ENCODE measurements at places on chromosomes 2 and 18.

GRCh38 chr2:59586176-59586575, 967.3 kb downstream of the BCL11A start:
- DNase-seq = no peak

DNA sequence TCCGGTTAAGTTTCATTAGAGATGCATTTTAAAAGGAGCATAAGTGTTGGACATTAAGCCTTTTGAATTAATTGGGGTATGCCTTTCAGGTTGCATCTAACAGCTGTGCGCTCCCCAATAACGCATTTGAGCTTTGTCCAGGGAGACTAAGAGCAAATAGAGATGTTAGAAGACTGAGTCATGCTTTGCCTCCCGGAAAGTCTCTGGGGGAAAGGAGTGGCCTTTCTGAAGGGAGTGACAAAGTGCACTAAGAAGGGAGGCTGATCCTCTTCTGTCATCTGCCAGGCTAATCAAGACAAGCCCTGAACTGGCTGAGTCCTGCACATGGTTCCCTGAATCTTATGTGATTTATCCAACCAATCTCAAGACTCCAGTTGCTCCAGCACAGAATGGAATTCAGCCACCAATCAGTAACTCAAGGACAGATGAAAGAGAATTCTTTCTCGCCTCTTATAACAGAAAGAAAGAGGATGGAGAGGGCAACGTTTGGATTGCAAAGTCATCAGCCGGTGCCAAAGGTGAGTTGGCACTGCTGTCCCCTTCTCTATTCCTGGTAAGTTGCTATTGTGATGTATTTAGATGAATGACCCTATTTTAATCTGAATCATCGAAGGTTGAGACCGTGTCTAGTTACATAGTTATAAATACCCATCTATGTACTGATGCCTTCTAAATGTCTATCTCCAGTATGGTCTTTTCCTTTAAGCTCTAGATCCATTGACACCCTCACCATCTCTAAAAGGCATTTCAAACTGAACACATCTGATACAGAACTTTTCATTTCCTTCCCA, 12.1 kb downstream of the TTL start:
- DNase-seq = no peak

- DNase-seq = no peak
Observed at GRCh38 chr18:65936678-65937077, 185.9 kb downstream of the CDH7 start.

DNA sequence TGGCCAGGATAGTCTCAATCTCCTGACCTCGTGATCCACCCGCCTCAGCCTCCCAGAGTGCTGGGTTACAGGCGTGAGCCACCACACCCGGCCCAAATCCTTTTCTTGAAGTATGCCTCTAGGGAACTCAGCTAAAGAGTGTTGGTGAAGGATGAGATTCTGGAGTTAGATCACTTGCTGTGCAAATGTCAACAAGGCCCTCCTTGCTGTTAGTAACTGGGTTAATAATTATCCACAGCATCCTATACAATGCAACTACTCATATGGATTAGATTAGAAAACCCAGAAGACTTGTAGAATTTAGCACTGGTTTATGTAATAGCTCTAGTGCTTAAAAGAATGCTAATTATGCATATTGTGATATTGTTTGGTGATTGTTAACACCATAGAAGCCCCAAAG, 310.8 kb upstream of the TFPI start:
- DNase-seq = no peak

- no peak for DNase-seq
Observed at GRCh38 chr2:136242687-136243277, 124.8 kb upstream of the CXCR4 start.

- no peak for DNase-seq
Observed at GRCh38 chr2:172052000-172052983, 33.0 kb upstream of the DLX1 start.

- DNase-seq = no peak
Observed at GRCh38 chr18:9563331-9563730, 51.0 kb downstream of the PPP4R1 start.

DNA sequence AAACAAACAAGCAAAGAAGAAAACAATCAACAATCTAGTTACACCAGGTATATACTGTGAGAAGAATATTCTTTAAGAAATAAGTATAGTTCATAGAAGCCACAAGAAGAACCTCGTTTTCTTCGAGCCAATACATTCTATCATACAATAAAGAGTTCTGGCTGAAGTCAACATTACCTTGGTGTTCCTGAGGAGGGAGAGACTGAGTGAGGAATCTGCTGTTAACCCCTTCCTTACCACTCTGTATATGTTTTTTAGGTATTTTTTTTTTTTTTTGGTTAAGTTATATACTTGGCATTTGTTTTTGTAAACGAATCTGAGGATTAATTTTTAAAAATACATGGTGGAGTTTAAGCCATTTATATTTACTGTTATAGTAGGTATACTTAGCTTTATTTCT, 412.5 kb downstream of the NUP35 start:
- no peak for DNase-seq

GRCh38 chr2:111687911-111688310, 196.1 kb downstream of the ANAPC1 start:
- no peak for DNase-seq

DNA sequence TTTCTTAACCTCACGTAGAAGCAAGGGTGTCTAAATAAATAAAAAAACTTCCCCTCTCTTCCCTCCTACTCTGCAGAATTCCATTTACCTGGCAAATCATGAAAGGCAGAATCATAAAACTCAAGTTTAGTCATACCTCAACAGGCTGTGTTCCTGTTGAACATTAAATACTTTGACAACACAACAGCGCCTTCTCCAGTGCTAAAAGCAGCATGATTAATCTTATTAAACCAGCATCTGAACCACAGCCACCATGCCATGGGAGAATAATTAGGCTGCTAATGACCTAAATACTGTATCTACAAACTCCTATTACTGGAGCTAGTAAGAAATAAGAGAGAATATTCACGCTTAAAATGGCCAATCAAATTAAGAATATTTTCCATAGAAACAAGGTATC, 68.1 kb downstream of the CDH2 start:
- DNase-seq = no peak

GRCh38 chr18:77086034-77086433, 46.5 kb downstream of the MBP start:
- DNase-seq = no peak

DNA sequence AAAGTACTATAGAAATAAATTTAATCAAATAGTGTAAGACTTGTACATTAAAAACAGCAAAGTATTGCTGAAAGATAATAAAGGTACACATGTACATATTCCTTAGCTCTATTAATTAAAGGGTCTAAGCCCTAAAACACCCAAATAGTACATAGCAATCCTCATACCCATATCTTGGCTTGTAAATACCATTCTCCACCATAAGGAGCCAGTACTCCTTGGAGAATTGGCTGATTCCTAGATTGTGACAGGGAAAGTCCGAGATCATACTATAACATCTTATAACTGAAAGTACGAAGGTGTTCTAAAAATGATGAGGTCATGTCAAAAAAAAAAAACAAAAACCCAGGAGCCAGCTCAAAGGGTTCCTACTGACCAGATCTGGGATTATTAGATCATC, 614.6 kb downstream of the SUCLG1 start:
- no peak for DNase-seq

DNA sequence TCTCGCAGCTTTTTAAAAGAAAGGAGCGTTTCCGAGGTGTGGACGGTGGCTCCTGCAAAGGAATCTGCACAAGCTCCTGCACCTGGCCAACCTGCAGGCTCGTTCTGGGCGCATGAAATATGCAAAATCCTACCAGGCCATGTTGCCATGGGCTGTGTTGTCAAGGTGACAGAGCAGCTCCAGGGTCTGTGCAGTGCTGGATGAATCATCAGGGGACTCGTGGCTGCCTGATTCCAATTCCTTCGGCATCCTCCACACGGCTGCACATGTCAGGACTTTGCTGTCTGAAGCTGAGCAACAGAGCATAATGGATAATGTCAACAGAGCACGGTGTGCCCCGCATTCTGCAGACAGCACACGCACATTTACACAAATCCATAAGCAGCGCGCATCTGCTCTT, 120.5 kb downstream of the EIPR1 start:
- DNase-seq = no peak

DNA sequence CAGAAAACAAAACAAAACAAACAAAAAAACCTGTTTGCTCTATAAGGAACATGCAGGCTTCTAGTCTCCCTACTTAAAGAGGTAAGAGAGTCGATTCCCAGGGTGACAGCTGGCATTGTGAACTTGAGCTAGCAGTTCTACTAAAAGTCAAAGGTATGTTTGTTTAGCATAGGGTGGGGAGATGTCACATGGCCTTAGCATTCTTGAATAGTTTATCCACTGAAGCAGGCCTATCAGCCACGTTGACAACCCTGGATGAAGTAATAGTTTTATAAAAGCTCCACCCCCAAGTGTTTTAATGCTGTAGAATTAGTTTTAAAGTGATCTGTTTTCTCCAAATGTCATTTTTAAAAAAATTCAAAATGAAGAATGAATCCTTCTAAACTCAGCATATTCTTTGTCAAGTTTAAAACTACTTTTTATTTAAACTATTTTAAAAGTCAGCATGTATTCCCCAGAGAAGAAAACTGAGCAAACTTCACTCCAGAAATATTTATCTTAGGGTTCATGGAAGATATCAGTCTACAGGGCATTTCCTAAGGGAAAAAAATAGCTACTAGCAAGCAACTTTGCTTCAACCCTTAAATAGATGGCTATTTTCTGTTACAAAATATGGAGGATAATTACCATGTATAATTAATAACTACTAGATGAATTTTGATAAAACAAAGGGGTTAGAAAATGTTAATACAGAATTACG, 1.7 kb downstream of the MYOM1 start:
- no peak for DNase-seq

DNA sequence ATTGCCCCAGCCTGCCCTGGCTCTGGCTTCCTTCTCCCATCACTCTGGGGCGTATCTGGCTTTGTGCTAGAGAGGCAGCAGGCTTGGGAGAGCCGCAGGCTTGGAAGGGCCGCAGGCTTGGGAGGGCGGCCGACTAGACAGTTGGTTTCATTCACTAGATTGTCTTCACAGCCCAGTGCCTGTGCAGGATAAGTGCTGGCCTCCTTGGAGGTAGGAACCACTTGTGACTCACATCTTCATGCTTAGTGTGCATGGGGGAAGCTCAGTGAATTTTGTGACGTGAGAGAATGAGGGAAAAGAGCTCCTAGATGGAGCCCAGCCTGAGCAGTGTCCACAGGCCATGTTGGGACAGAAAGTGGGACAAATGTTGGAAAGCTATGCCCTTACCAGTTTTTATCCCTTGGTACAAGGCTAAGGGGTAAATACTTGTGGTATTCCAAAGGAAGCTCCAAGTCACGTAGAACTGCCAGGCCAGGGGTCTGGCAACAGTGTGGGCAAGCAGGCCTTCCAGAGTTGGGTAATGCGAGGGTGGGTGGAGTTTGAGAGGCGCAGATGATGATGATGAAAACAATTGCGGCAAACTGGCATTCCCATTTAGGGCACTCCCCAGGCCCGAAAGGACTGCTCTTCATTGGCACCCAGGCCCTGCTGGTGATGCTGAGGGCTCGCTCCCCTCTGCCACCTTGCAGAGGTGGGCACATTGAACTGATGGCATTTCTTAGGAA, 100.1 kb downstream of the DDX1 start:
- no peak for DNase-seq

DNA sequence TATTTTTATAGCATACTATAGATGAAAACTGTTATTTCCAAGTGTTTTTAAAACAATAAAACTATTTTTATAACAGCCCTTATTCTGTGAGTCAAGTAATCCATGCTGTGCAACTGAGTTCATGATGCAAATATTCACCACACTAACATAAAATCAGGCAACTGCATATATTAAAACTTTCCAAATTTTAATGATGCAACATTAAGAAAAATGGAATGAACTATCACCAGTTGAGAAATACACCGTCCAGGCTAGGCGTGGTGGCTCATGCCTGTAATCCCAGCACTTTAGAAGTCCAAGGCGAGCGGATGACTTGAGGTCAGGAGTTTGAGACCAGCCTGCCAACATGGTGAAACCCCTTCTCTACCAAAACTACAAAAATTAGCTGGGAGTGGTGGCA, 114.5 kb downstream of the CDH2 start:
- no peak for DNase-seq

DNA sequence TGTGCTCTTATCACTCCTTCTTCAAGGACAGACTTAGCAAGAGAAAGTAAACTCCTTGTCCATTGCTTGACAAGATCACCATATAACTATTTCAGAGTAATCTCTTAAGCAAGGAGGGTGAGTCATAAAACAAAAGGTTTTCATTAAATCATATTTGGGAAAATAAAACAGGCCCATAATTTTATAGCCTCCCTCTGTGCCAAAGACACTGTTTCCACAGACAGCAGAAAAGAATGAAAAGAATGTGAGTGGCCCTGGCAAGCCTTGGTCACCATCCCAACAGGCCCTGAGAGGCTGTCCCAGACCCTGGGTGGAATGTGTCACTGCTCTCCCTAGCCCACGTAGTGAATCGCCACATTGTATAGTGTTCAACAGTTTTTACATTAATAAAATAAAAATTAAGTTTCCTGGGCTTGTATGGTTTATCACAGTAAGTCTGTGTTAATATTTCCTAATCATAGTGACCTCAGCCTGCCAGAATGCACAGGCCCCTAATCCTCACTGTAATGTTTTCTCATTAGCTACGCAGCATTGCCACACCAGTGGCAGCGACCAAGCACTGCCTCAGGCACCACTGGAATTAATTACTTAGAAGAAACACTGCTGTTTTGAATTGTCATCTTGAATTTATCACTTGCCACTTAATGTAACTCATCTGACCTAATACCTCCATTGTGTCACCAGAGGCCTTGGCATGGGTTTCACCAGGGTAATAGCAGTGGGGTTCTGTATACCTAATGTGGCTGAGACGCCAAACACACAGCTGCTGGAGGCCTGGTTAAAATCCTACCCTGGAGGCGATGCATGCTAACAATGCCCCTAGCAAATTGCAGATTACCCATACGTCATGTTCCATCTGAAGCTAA, 401.9 kb downstream of the LNPK start:
- no peak for DNase-seq

Data from T-helper 1 cell (primary cell).